Subcutaneous preadipocyte (primary cell): ENCODE measurements at places on chromosomes 5 and 9. TPM values are rescaled to one million over a fixed set of nuclear protein-coding genes. Genes with fewer than 3 reads are reported as not detected.

The ADAMTS19 gene
- total RNA-seq = 0.39 and 0.73 TPM in 2 replicates

The NR4A3 gene
- total RNA-seq = 0.20 and 0.37 TPM in 2 replicates

The SOHLH1 gene
- total RNA-seq = not detected in 2 replicates

The PURA gene
- total RNA-seq = 11.4 and 14.3 TPM in 2 replicates

The PCDHB15 gene
- under 0.01 TPM in 1 of 2 replicates, not detected in the other for total RNA-seq
